Activated CD4-positive, alpha-beta T cell treated with anti-CD3 and anti-CD28 coated beads for 24 hours (primary cell): ENCODE measurements at places on chromosomes 4 and X.

- DNase-seq = no peak
Measured at GRCh38 chrX:15594371-15594770, 6.4 kb downstream of the ACE2 start.

GRCh38 chrX:2159393-2159792 lies 341.4 kb downstream of the DHRSX start:
- no peak for DNase-seq

DNA sequence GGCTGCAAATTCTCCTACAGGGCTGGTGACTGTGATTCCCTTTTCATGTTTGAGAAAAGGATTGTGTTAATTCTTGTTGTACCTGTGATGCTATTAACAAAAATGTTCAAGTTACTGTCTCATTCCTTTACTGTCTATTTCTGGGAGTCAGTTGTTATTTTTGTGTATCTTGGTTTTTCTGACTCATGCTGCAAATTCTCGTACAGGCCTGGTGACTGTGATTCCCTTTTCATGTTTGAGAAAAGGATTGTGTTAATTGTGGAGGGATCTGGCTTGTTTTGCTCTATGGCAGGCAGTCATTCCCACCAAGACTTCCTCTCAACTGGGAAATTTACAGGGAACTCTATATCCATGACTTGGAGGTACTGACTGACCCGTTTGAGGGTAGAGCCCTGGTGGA lies 693.4 kb upstream of the INTU start:
- no peak for DNase-seq

GRCh38 chrX:150100261-150100660 lies 162.0 kb upstream of the EOLA2 start:
- no peak for DNase-seq

DNA sequence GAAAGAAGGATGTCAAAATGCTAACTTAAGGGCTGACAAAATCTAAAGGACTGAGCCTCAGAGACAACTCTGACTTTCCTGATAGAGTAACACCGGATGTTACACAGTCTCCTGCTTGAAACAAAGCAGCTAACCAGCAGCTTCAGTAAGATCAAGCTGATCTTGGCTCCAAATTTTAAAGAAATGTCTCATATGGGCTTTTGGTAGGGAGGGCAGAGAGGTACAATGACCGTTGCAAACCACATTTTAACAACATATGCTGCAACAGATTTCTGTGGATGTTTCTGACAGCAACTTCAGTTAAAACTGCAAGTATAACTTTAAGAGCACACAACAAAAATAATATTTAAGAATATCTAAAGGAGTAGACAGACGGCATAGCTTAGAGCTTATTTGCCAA lies 9.1 kb downstream of the RPGR start:
- DNase-seq = no peak

DNA sequence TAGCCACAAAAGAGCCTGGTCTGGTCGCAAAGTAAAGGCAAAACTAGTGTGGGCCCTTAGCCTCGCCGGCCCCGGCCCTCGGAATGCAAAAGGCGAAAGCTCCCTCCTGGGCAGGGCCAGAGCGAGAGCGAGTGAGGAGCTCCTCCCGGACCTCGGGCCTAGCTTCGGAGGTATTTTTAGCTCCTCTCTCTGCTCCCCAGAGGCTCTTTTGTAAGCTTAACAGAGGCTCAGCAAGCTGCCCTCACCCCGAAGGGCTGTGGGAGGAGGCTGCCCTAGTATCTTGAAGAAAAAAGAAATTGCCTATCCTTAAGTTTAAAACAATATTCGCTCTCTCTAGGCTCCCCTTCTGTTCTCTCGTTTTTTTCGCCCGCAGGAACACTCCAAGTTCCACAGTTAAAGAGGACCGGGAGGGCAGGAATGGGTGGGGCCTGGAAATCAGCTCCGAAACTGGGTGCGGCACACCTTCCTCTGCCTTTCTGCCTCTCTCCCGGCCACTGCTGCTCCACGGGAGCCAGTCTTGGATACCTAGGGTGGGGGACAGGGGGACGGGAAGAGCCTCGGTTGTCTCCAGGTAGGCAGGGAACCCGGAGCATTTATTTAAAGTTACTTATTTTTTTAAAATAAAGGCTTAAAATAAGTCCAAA lies 12.1 kb downstream of the HAND2 start:
- DNase-seq = no peak

DNA sequence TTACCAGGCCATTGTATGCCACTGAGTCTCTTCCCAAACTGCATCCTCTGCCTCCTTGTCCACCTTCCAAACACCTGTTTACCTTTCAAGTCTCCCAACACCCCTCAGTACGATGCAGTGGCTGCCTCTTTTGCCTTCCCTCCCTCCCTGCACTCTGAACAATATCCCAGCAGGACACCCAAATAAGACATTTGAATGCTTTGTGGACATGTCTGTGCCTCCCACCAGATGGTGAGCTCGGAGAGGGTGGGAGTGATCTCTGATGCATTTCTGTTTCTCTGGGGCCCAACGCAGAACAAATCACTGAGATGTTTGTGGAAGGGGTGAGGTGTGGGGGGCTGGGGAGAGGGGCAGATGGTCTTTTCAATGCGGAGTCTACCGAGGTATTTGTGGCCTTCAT lies 33.4 kb downstream of the PJA1 start:
- no peak for DNase-seq

DNA sequence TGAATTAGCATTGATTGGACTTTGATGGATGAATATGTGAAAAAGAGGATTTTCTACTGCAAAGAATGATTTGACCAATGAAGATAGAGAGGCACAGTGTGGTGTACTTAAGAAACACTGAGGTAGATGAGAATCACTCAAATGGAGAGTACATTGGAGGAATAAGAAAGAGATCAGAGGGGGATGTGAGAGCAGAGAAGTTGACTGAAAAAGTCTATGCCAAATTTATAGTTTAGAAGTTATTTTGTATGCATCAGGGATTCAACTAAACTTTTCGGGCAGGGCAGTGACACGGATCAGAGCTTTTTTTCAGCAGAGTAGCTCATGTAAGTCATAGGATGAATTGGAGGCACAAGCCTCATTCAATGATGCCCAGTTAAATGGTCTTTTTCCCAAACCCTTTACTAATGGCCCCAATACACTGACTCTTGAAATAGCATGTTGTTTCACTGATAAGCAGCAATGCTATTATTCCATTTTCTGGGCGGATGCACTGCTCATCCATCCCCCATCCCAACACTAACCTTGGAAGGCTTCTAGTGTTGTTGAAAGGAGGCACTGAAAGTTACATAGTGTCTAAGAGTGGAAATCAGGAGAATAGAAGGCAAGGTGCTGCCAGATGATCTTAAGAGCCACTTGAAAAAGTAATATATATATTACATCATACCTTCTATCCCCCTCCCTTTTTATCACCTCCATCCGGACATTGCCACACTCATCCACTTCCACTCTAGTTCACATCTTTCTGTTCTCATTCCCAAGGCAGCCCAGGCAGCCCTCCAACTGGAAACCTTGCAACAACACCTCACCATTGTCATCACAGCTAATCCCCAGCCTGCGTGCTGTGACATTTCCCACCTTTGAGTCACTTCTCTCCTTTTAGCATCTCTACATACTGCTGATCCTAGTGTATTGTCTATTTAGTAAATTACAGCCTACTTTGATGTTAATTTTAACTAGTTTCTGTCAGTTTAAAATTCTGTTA lies 46.1 kb downstream of the ARHGAP24 start:
- no peak for DNase-seq

DNA sequence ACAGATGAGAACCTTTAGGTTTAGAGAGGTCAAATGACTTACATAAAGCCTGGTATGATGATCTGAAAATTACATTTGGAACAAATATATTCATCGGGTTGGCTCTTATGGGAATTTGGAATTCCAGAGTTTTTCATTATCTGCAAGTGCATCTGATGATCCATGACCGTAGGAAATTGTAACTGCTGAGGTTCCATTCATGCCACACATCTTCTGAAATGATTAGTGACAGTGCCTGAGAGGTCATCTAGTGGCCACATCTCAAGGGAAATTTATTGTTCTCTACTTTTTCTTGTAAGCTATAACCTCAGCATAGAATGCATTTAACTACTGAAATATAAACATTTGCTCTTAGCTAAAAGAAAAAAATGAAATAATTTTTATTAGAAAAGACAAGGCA lies 105.8 kb upstream of the NWD2 start:
- DNase-seq = no peak

GRCh38 chr4:104989371-104989770 lies 157.3 kb upstream of the TET2 start:
- no peak for DNase-seq

- no peak for DNase-seq
Measured at GRCh38 chrX:147917700-147918695, 6.3 kb downstream of the FMR1 start.

- DNase-seq = no peak
Measured at GRCh38 chrX:104695593-104695992, 129.6 kb downstream of the IL1RAPL2 start.

GRCh38 chrX:43661521-43662240 lies 5.6 kb downstream of the MAOA start:
- DNase-seq = no peak
